ENCODE measurements at places on chromosomes 2 and 18. TPM values are rescaled to one million over a fixed set of nuclear protein-coding genes. Genes with fewer than 3 reads are reported as not detected.
A peak's percentile ranks its signal among the peaks of the same experiment; 100 is the strongest.

DNA sequence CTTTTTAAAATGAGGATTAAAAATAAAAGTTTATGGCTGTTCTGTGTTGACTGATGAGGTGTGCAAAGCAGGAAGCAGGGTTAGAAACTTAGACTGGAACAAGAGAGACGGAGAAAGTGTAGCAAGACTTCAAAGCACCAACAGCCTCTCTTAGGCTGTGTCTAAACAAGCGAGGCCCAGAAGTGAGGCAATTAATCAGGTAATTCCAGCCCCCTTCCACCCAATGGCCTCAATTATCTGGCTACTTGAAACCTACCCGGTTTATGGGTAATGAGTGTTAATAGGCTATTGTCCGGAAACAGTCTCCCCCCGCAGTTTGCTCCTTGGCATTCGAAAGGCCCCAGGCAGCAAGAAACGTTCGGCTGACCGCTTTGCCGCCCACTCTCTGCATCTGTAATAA lies 171.7 kb upstream of the MYCN start:
- no peak for DNase-seq

- no peak for DNase-seq
Measured at GRCh38 chr2:130370490-130370889, 14.6 kb downstream of the PTPN18 start.

- DNase-seq, result no peak
Measured at GRCh38 chr2:159410276-159410675, 123.8 kb upstream of the WDSUB1 start.

GRCh38 chr2:190964170-190964795 lies 49.7 kb downstream of the STAT1 start:
- DNase-seq, result no peak

DNA sequence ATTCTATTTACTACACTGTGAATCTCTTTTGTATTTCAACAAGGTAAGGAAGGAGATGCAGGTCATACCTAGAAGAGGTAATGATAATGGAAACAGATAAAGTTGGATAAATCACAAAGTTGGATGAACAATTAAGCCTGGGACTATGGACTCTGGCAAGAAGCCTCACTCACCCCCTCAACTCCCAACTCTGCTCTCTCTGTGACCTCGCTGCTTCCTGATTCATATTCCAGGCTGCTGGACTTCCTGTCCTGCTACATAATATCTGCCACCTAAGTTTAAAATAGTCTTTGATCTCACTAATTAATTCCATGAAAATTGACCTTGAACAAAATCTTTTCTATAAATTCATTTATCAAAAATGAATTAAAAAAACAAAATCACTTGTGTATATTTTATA lies 215.3 kb downstream of the CALCRL start:
- DNase-seq, result peak; percentile 12

GRCh38 chr18:54220406-54220805 lies 4.1 kb downstream of the MBD2 start:
- DNase-seq, result no peak

GRCh38 chr18:27520401-27520800 lies 335.3 kb upstream of the CHST9 start:
- DNase-seq, result no peak

- no peak for DNase-seq
Measured at GRCh38 chr2:70480468-70480867, 73.2 kb downstream of the TGFA start.

KCNJ3 gene
- 1.4 TPM for total RNA-seq

THOC1 gene
- total RNA-seq, result 11.4 TPM

MAP3K19 gene
- not detected for total RNA-seq

IL1R1 gene
- 33.6 TPM for total RNA-seq

SKOR2 gene
- total RNA-seq, result not detected

Data from heart right ventricle (tissue), 16 donors.